ENCODE measurements at places on chromosomes 16 and 17.
A peak's percentile ranks its signal among the peaks of the same experiment; 100 is the strongest.

- no peak for DNase-seq
These were observed 15.8 kb upstream of the RBBP6 start for GRCh38 chr16:24523569-24523968.

GRCh38 chr16:9465161-9465560 lies 373.7 kb downstream of the HAPSTR1 start:
- DNase-seq = no peak

- DNase-seq = no peak
These were observed 8.2 kb downstream of the MYH3 start for GRCh38 chr17:10648956-10649355.

GRCh38 chr17:80847496-80848230 lies 144.0 kb upstream of the CHMP6 start:
- DNase-seq = no peak

DNA sequence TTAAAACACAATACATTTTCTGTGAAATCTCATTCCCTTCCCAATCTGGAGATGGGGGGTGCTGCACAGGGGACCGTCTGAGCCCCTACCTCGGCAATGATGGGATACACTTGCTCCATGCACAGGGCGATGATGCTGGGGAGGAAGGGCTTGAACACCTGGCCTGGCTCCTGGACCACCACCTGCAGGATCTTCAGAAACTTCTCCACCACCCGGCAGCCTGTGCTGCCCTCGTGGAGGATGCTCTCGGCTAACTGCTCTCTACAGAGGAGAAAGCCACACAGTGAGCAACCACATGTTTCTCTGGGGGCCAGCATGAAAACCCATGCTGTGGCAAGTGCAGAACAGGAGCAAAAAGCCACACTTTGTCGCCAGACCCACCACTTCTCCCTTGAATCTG lies 42.4 kb upstream of the GSG1L start:
- DNase-seq = no peak

- DNase-seq = no peak
These were observed 216.4 kb upstream of the DYNLRB2 start for GRCh38 chr16:80324371-80324770.

- DNase-seq = no peak
These were observed 147.4 kb upstream of the TBX2 start for GRCh38 chr17:61251939-61252865.

- no peak for DNase-seq
These were observed 62.4 kb downstream of the CCDC182 start for GRCh38 chr17:57682701-57683100.

GRCh38 chr17:80210348-80211108 lies 9.6 kb downstream of the SGSH start:
- DNase-seq = no peak

DNA sequence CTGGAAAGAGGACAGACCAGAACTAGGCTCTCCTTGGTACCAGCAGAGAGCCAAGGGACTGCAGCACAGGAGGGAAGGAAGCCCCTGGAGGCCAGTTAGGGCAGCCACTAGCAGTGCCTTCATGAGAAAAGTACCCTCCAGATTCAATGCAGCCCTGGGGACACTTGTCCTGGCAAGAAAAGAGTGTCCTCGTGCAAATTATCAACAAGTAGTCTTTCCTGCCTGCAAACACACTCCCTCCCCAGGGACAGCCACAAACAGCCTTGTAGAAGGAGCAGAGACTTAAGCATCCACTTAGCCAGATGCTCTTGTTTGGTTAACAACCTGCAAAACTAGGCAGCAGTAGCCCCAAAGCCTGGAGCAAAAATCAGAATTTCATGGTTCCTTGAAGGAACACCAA lies 24.3 kb downstream of the CENPV start:
- no peak for DNase-seq

DNA sequence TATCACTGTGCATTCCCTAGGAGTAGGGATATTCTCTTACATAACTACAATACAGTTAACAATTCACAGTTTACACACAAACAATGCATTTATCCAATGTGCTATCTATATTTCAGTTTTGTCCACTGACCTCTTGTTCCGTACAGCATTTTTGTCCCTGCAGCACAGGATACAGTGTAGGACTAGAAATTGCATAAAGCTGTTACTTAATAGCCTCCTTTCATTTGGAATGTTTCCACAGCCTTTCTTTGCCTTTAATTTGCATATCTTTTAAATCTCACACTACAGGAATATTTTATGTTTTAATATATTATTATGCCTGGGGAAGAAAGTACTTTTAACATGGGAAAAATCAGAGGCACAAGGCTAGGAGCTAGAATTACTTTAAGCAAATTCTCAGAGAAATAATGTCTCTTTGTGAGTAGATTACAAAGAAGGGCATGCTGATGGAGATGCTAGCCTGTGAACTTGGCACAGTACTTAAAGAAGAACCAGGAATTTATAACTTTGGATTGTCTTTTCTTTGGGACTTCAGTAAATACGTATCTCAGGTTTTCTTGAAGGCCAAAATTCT lies 144.3 kb downstream of the ITFG1 start:
- DNase-seq = no peak

DNA sequence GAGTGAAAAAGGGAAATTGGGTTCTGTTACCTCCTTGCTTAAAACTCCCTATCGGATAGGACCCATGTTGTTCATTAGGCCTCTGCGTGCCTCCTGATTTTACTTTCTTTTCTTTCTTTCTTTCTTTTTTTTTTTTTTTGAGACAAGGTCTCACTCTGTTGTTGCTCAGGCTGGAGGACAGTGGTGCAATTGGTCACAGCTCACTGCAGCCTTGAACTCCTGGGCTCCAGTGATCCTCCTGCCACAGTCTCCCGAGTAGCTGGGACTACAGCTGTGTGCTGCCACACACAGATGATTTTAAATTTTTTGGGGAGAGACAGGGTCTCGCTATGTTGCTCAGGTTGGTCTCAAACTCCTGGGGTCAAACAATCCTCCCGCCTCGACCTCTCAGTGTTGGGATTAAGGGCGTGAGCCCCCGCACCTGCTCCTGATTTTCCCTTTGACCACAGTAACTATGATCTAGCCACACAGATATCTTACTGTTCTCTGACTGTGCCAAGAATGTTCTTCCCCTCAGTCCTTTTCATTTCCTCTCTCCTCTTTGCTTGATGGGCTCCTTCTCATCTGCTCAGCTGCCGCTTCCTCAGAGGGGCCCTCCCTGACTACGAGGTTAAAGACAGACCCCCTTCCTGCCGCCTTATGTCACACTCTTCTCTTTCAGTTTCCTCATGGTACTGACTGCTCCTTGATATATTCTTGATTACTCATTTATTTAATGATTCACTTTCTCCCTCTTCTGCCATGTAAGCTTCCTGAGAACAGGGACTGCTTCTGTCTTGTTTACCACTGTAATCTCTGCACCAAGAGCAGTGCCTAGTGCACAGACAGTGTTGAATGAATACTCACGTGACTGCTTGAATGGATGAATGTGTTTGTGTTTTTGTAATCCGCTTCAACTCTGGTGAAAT lies 44.3 kb downstream of the LCMT1 start:
- no peak for DNase-seq

GRCh38 chr17:17356149-17356930 lies 53.2 kb downstream of the NT5M start:
- DNase-seq = peak; percentile 78

DNA sequence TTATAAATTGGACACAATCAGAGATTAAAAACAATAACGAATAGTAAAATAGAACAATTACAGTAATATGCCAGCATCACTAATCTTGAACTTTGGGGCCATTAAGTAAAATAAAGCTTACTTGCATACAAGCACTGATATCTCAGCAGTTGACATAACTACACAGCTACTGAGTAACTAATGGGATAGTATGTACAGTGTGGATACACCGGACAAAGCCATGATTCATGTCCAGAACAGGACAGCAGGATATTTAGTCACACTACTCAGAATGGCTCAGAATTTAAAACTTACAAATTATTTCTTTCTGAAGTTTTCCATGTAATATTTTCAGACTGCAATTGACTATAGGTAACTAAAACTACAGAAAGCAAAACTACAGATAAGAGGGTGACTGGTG lies 427.5 kb downstream of the CDH13 start:
- no peak for DNase-seq

DNA sequence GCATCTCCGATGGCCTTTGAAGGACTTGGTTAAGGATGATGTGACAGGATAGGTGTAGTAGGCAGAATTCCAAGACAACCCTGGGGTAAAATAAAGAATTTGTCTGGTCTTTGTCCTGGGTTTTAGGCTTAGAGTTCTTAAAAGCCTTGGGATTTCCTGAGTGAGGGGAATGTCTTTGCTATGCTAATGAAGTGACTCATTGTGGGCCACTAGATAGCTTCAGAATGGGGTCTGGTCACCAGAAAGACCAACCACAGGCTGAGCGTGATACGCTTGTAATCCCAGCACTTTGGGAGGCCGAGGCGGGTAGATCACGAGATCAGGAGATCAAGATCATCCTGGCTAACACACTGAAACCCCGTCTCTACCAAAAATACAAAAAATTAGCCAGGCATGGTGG lies 182.8 kb upstream of the TOX3 start:
- no peak for DNase-seq

DNA sequence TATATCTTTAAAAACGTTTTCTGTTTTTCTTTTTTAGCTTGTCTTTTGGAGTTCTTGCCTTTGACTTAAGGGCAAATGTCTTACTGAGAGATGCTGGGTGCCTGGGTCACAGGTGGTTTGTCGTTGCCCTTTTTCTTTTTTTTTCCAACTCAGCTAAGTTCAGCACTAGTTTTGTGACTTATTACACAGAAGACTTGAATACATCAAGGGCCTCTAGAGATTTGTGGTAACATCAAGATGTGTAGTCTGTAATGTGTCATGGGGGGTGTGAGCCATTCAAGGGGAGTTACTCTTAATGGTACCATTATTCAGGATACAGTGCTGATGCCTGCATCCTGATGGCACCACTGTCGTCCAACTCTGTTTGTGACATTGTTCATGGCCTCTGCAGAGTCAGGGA lies 95.1 kb downstream of the PRKCA start:
- no peak for DNase-seq

GRCh38 chr16:78249056-78249455 lies 149.6 kb downstream of the WWOX start:
- peak; percentile 43 for DNase-seq

GRCh38 chr16:53937161-53937880 lies 233.4 kb downstream of the FTO start:
- peak; percentile 14 for DNase-seq

DNA sequence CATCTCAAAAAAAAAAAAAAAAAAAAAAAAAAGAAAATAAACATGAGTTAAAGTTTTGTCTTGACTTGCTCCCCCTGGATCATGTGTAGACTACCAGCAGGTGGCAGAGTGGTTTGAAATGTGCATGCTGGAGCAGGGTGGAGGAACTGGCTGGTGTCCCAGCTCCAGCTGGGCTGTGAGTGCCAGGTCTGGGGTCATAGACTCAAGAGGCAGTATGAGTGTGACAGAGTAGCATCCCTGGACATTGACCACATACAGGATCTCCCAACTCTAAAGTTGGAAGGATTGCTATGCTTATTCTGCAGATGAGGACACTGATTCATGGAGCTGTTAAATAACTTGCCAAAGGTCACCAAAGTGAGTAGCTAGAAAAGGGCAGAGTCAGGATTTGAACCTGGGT lies 198.0 kb upstream of the MPHOSPH6 start:
- DNase-seq = no peak

Measured in NCI-H748 treated with DMSO at 0.1 percent for 48 hours (cell line).